ENCODE measurements at places on chromosomes 12 and 14.

DNA sequence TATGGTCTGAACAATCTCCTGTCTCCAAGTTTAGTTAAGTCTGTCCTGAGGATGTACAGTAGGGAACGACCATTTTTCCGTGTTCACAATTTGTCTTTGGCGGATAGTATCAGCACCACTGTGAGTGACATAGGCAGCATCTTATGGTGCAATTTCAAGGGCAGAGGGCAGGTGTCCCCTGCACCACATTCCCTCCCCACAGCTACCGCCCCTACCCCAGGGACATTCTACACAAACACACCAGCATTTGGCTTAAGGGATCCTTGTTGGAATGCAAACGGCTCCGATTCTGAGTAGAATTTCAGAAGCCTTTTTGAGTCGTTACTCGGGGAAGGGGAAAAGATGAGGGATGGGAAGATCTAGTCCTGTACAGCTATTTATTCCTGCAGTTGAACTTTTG lies 25.1 kb upstream of the DICER1 start:
- DNase-seq: no peak

DNA sequence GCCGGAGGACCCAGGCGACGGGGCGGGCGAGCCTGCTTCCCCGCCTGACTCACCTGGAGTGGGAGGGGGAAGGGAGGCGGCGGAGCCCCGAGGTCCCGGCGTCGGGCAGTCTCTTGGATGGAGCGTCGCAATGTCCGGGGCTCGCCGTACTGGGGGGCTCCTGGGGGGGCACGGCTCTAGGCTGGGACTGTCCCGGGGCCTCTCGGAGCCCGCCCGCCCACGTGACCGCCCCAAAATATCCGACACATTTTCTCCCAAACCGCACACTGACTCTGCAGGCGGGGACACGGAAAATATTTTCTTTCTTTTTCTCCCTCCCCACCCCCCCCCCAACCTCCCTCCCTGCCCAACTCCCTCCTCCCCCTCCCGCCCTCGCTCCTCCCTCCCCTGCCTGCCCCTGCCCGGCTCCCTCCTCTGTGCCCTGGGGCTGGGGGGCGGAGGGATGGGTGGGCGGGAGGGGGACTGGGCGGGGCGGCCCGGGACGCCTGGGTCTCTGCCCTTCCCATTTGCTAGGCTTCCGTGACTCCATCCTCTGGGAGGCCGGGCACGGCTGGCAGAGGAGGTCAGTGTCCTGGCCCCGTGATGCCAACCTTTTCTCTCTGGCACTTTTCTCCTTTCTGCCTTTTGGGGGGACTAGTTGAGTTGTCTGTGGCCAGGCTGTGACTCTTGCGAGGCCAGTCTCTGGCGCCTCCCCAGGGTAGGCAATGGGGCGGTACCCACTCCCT lies at the start of gene RARG:
Gene RARG, minus strand, starts transcription at position 289 of the 725 bp plus-strand sequence. CDS start 4,664 bp downstream, outside the sequence.
- peak; percentile 89 for DNase-seq

DNA sequence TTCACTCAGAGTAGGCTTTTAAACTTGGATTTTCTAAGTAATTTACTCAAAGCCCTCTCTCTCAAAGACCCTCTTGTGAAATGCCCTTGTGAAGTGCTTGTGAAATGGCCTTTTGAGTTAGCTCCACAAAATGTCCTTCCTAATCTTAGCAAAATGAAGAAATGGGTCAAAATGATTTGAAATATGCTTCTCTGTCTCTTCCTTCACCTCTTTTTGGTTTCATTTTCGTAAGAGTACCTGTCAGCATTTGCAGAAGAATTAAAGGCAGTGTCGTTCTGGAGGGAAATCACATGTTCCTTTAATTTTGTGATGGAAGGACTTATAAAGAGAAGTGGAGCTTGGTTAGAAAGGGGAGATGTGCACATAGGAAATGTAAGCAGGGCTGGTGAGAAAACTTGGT lies 93.7 kb downstream of the HMGA2 start:
- DNase-seq: no peak

- no peak for DNase-seq
Measured at GRCh38 chr14:62162998-62163589, 400.9 kb downstream of the SNAPC1 start.

GRCh38 chr12:107091381-107091780 lies 2.0 kb downstream of the CRY1 start:
- no peak for DNase-seq

GRCh38 chr12:95055057-95055456 lies 18.4 kb downstream of the NR2C1 start:
- DNase-seq: no peak

DNA sequence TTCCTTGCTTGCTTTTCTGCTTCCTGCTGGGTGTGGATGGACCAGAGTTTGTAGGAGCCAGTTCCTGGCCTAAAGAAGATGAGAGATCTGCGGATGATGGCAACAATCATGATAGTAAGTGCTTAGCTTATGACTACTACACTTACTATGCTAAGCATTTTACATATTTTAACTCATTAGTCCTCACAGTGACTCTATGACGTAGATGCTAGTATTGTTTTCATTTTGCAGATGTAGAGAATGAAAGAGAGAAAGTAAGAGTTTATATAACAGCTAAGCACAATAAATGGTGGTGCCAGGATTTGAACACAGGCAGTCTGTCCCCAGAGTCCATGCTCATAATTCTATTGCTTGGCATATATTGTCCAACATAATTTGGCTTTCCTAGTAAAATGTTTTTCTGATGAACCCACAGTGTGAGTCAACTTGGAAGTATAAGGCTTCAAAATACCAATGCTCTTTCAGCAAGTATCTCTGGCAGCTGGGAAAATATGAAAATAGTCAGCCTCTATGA lies 363.2 kb upstream of the DDHD1 start:
- DNase-seq: no peak

DNA sequence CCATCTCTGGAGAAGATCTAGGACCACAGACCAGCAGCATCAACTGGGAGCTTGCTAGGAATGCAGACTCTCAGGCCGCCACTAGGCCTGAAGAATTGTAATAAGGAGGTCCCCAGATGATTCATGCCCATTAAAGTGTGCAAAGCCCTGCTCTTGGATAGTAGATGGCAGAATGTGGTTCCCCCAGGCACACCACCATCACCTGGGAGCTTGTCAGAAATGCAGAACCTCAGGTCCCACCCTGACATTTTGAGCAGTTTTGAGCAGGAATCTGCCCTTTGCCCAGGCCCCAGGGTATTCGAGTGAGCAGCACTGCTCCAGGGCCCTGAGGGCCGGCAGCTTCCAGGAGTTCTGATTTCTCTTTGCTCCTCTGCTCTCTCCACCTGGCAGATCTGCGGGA lies 64.9 kb downstream of the TSPAN11 start:
- no peak for DNase-seq

- DNase-seq: no peak
Measured at GRCh38 chr12:81416571-81416970, 338.7 kb downstream of the ACSS3 start.

DNA sequence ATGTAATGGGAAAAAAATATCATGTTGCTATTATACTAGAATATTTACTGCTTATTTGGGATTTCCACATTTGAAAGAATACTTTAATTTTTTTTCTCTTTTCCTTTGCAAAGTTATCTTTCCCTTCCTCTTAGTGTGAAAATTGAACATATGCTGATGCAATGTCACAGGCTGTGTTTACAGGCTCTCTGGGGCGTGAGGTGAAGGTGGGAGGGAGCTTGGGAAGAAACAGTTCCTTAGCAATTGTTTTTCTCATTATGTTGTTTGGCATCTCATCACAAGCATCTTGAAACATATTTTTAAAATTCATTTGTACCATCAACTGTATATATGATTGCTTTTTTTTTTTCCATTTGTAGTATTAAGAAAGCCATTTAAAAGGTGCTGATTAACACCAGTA lies 47.9 kb upstream of the NAV3 start:
- no peak for DNase-seq

GRCh38 chr12:2344885-2345284 lies 292.1 kb downstream of the CACNA1C start:
- no peak for DNase-seq

DNA sequence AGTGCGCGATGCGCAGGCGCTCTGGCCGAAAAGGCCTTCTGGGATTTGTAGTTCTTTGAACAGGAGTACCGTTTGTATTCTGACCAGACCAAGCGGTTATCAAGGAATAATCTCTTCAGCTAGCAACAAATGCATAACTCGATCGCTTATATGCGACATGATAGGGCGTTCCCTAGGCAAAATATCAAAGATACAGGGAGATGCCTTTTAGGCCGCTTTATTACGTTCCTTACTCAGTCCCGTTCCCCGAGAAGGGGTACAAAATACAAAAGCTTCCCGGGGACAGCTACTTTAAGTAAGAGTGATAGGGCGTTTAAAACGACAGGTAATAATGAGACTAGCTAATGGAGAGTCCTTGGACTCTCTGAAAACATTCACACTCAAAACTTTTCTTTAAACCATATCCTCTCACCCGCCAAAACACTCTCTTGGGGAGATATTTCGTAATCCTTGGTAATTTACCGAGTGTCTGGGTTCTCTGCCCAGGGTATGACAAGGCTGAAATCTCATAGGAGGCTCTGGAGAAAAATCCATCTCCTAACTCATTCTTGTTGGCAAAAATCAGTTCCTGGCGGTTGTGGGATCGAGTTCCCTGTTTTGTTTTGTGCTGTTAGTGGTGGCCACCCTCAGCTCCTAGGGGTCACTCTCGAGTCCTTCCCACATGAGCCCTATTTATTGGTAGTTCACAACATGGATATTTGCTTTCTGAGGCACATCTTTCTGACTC lies 412 bp upstream of the SNW1 start:
- DNase-seq: no peak

DNA sequence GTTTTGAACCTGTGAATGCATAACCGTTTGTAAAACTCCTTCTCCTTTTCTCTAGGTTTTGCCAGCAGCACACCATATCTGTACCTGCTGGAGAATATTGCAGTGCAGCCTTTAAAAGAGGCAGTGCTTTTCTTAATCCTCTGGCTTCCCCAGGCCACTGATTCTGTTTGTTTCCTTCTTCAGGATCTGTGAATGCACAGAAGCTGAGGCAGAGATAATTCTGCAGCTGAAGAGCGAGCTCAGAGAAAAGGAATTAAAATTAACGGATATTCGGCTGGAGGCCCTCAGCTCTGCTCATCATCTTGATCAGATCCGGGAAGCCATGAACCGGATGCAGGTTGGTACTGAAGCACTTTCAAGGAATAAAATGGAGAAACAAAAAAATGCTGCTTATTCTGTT lies 348.7 kb downstream of the NAV3 start:
- no peak for DNase-seq

DNA sequence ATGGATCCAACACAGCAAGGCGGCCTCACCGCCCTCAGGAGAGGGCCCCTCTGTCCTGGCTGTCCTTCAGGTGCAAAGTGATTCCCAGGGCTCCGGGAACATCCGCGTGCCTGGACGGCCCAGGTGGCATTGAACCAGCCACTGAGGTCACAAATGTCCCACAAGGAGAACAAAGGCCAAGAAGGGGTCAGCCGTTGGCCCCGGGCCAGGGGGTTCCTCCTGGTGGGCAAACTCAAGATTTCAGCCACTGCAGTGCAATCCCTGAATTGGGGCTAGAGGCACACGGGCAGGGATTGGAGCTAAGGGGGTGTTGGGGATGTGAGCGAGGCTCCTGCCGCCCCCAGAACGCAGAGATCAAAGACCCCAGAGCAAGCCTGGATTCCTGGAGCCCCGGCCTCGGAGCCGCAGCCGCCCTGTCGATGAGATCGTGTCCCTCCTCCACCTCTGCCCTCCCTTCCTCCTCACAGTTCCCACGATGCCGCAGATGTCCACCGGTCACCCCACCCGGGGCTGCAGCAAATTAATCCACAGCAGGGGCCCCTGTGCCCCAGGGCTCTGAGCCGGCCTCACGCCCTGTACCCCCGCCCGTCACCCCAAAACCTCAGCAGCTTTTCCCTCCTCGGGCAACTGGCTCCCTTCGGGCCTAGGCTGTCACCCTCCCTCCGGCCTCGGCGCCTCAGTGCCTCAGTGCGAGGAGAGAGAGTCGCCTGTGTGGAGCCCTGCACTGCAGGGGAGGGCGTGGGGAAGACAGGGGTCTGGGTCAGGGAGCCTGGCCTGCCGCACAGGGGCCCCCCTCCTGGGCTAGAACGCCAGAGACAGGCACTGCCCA lies 56.7 kb upstream of the GALNT9 start:
- DNase-seq: no peak

DNA sequence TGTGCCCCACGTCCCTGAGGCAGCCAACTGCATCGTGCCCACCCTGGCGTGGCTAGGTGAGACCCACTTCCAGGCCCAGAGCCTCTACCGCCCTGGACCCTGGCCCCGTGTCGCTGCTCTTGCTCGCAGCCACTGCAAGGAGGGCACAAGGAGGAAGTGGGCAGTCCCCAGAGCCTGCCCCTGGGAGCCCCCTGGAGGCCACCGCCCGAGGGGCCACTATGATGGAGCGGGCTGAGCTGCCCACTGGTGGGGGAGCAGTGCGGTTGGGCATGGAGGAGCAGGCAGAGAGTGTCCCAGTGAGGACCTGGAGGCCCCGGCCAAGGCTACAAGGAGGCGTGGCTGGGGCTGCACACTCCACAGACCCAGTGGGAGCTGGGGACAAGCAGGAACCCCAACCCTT lies 323.6 kb downstream of the PCNX1 start:
- DNase-seq: no peak

GRCh38 chr12:96041181-96041580 lies 5.8 kb upstream of the LTA4H start:
- no peak for DNase-seq

DNA sequence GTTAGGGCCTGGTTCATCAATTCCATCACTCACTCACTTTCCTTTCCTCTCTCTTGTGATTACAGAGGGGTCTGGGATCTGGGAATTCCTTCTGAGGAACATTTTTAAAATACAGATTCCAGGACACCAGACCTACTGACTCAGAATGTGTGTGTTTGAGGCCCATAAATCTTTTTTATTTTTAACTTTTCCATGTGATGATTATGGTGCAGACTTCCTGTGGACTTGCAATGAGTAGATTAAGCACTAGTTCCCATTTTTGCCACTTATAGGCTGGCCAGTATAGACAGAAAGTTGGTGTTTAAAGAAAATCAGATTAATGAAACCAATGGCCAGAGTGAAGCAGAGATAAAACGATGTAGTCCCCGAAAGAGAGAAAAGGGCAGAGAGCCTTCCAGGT lies 28.1 kb downstream of the SLC41A2 start:
- no peak for DNase-seq

- no peak for DNase-seq
Measured at GRCh38 chr14:73663548-73664212, 18.9 kb downstream of the DNAL1 start.

GRCh38 chr12:98419795-98420404 lies 95.5 kb upstream of the TMPO start:
- no peak for DNase-seq

- no peak for DNase-seq
Measured at GRCh38 chr14:48289701-48290100, 614.3 kb upstream of the MDGA2 start.

DNA sequence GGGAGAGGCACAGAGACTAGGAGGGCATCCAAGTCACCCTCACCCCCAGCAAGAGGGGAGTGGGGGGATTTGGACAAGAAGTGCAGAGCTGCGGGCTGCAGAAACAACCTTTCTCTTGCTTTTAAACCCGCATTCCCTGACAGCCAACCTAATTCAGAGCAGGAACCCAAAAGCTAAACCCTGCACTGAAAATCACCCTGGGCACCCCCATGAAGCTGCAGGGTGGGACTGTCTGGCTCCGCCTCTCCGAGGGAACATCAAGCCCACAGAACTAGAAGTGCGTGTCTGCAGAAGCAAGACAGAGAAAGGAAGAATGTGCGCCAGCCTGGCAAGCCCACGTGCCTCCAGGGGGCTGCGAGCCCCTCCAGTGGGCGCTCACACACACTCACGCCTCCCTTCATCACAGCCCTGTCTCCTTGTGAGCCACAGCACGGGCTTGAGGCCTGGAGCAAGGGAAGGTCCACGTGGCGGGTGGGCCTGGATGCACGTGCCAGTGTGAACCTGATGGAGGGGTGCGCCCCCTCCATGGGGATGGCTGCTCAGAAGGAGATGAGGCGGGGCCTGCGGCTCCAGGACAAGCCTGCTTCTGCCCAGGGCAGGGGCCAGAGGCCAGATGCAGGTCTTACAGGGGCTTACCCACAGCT lies 27.8 kb upstream of the PNMA1 start:
- DNase-seq: peak; percentile 71

Data from activated effector memory CD4-positive, alpha-beta T cell treated with anti-CD3 and anti-CD28 coated beads, Interleukin-2, amount 50 U/mL, for 16 hours (primary cell).